ENCODE measurements at places on chromosomes 2 and 18.

DNA sequence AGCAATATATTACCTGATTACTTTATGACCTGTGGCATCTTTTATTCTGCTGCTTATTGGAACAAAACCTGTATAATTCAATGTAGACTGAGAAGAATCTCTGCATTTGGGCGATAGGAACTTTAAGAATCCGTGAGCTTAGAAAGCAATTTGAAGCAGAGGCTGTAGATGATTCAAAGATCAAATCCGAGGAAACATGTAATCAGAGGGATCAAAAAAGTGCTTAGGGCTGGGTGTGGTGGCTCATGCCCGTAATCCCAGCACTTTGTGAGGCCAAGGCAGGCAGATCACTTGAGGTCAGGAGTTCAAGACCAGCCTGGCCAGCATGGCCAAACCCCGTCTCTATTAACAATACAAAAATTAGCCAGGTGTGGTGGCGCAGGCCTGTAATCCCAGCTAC, 198.4 kb downstream of the MTX2 start:
- DNase-seq = no peak

DNA sequence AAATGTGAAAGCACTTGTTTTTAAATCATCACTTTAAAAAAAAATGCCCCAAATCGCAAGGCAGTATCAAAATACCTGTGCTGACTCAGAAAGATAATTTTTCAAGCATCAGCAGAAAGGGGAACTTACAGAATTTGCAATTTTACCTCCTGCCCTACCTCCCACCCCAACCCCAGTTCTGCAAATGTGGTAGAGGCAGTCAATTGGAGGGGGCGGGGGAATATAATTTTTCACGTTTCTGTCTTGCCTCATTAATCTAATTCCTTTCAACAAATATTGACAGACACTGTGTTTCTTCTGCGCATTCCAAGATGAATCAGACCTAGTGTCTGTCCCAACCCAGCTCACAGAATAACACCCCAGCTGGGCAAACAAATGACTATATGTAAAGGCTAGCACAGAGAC, 76.8 kb downstream of the ALPK2 start:
- DNase-seq = no peak

DNA sequence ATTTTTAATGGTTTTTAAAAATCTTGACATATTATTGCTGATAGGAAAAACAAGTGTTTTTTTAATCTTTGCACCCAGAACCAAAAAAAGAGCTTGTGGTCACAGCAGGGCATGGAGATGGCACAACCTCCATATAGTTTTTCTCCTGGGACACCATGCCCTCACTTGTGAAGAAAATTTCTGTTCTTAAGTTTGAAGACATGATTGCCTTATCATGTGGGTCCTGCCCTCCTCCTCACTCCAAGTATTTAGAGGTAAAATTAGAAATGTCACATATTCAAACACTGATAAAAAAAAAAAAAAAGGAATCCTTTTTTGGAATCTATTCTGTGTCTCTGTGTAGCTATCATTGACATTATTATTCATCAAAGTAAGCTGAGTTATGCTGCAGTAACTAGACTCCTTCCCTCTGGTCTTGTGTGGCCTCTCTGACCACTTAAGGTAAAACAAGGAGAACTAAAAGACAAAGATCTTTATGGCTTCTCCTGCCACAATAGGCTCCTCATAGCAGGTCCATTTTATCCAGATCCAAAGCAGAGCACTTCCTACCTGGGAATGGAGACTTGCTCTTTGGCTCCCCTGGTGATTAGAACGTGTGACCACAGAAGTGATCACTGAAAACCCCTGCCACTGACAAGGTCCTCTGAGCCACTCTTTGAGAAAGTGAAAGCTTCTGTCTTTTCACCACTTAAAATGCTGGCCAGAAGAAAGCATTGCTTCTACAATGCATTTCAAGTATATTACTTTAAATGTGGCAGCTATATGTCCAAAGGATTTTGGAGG, 19.8 kb downstream of the ADD2 start:
- DNase-seq = peak; percentile 16

- DNase-seq = no peak
Observed at GRCh38 chr2:105870858-105871257, 126.1 kb downstream of the NCK2 start.

- DNase-seq = no peak
Observed at GRCh38 chr2:190529486-190530247, 4.9 kb downstream of the NEMP2 start.

DNA sequence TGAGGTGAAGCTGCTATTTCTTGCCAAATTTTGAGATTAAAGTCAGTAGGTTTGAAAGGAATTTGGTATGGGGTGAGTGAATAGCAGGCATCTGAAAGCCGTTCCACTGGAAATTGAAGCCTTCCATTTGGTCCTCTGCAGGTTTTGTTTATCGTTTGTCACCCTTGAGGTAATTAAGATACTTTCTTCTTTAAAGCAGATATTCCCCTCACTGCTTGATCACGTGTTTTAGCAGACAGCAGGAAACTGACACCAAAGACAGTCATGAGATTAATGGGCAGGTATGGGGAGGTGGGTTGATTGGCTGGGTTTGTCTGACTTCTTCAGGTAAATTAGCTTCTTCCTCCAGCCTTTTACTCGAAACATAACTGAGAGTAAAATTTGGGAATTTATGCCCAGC, 10.7 kb downstream of the LPIN1 start:
- no peak for DNase-seq

DNA sequence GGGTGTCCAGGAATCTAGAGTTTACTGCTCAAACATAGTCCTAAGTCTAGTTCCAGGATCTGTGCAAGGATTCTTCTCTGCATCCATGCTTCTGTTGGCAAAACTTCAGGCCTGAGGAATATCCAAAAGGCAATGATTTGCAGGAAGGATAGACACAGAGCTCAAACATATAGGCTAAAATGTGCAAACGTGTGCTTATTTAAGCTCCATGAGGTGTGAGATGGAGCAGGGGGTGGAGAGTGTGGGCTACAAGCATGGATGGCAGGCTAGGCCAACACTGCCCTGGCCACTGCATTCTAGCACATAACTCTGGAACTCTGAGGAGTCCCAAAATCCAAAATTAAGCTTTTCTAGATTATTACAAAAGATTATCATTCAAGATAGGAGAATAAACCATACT, 301.1 kb downstream of the PAX3 start:
- DNase-seq = no peak

- peak; percentile 64 for DNase-seq
Observed at GRCh38 chr18:30280861-30281470, 761.6 kb downstream of the DSC3 start.

- DNase-seq = no peak
Observed at GRCh38 chr18:52402814-52403213, 62.8 kb downstream of the DCC start.

DNA sequence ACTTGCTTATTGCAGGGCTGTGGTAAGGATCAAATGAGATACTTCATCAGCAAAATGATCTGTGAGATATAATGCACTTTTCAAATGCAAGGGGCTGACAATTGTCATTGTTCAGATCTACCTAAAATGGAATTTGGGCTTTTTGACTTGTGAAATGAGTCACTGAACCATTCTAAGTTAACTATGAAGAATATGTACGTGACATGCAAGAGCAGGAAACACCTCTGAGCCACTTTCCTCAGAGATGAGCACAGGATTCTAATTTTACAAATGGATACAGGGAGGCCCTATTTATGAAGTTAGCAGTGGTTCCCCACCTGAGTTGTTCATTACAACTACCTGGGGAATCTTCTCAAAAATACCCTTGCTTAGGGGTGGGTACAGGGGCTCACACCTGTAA, 26.7 kb downstream of the CTLA4 start:
- DNase-seq = no peak

DNA sequence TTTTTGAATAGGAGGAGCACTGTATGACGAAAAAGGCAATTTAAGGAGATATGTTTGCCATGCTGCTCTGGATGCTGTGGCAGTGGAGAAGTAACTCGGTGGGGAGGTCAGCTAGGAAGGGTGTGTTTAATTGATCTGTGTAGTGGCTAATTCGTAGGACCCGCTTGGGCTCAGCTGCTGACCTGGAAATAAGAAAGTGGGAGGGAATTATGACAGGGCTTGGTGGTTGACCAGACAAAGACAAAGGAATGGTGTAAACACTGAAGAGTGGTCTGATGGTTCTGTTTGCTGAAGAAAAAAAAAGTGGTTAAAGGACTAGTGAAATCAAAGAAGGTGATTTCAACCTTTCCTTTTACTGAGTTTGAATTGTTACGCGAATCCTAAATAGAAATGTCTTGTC, 146.0 kb downstream of the MAP4K4 start:
- DNase-seq = no peak

- DNase-seq = peak; percentile 88
Observed at GRCh38 chr18:24397131-24397693, 412 bp downstream of the OSBPL1A start.

- no peak for DNase-seq
Observed at GRCh38 chr2:62672601-62673000, 32.9 kb upstream of the EHBP1 start.

- peak; percentile 62 for DNase-seq
Observed at GRCh38 chr2:128282976-128283810, 35.5 kb downstream of the HS6ST1 start.

GRCh38 chr2:190837420-190837819, 43.2 kb upstream of the GLS start:
- no peak for DNase-seq

- no peak for DNase-seq
Observed at GRCh38 chr2:193885419-193885818, 1690.7 kb upstream of the TMEFF2 start.

GRCh38 chr18:906416-907114, 1.9 kb downstream of the ADCYAP1 start:
- peak; percentile 40 for DNase-seq

DNA sequence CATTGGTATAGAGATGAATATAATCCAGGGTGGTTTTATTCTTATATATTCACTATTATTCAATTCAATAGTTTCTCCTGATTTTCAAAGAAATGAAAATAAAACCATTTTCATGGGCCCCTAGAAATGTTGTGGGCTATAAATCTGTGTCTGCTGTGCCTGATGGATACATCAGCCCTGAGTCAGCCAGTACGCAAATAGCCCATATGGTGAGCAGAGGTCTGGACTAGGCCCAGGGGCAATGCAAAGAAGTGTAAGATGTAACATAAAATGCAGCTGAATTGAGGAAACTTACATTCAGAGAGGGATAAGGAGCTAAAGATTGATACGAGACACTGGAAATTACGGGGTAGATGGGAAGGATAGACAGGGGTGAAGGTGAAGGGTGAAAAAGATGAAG, 122.5 kb downstream of the MAIP1 start:
- DNase-seq = no peak

DNA sequence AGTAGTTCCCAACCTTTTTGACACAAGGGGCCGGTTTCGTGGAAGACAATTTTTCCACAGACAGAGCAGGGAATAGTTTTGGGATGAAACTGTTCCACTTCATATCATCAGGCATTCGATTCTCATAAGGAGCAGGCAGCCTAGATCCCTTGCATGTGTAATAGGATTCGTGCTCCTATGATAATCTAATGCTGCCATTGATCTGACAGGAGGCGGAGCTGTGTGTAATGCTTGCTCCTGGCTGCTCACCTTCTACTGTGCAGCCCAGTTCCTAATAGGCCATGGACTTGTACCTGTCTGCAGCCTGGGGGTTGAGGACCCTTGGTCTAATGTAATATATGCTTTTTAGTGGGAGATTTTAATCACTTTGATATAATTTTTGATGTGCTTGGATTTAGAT, 188.7 kb upstream of the KLHL14 start:
- no peak for DNase-seq

GRCh38 chr18:29226213-29226612, 1049.3 kb upstream of the CDH2 start:
- DNase-seq = no peak

- DNase-seq = no peak
Observed at GRCh38 chr18:47203626-47204464, 27.7 kb upstream of the IER3IP1 start.

GRCh38 chr2:70686577-70687460, 81.2 kb downstream of the ADD2 start:
- DNase-seq = peak; percentile 94

DNA sequence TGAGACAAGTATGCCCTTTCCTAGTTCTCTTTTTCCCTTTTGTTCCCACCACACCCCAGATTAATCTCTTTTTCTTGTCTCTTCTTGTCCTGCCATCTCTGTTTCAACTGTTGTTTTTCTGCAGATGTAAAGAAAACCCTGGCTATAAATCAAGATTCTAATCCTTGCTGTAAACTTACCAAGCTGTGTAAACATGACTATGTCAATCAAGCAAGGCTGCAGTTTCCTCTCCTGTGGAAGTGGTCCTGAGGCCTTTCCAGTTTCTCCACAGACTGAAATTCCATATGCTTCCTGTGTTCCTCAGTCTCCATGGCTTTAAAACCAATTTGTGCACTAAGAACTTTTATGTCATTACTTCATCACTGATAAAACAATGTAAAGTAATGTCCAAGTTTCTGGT, 288.8 kb upstream of the PIK3C3 start:
- no peak for DNase-seq

- no peak for DNase-seq
Observed at GRCh38 chr18:59509481-59510442, 150.7 kb upstream of the LMAN1 start.

DNA sequence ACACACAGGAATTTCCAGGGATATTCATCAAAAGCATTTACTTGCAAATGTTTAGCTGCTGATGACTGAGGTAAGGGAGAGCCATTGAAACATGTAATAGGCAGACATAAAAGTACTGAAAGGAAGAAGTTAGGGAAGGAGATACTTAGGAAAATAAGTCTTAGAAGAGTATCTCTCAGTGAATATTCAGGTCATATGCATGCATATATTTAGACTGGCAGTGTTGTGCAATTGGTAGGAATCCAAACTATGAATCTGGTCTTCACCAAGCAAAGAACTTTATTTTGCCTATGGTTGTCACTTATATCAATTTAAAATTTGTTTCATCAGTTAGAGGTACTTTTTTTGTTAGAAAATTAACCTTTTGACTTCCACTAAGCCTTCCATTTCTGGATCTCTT, 1490.7 kb downstream of the SUCLG1 start:
- no peak for DNase-seq

GRCh38 chr2:133360882-133361281, 207.4 kb downstream of the NCKAP5 start:
- DNase-seq = peak; percentile 0

DNA sequence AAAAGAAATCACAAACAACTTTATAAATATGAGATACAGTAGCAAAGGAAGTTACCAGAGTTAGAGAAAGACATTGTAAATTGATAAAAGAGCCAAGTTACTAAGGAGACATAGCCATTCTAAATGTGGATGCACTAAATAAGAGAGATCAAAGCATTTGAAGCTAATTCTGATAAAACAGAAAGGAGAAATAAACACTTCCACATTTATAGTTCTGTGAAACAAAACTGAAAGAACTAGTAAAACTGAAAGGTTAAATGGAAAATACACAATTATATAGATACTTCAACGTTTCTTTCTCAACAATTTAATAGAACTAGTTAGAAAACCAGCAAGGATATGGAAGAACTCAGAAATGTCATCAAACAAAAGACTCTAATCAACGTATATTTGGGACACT, 309.0 kb upstream of the CDH2 start:
- no peak for DNase-seq

GRCh38 chr2:180540761-180541160, 439.6 kb upstream of the UBE2E3 start:
- no peak for DNase-seq

GRCh38 chr18:47601581-47602272, 328.7 kb downstream of the SMAD2 start:
- DNase-seq = no peak

GRCh38 chr2:178892751-178893625, 85.8 kb upstream of the TTN start:
- DNase-seq = no peak

Data from hematopoietic multipotent progenitor cell treated with erythropoietin and hydrocortisone succinate and interleukin-3 and kit ligand, for 4 days (in vitro differentiated cells).